ENCODE measurements at places on chromosomes 7 and 10.

DNA sequence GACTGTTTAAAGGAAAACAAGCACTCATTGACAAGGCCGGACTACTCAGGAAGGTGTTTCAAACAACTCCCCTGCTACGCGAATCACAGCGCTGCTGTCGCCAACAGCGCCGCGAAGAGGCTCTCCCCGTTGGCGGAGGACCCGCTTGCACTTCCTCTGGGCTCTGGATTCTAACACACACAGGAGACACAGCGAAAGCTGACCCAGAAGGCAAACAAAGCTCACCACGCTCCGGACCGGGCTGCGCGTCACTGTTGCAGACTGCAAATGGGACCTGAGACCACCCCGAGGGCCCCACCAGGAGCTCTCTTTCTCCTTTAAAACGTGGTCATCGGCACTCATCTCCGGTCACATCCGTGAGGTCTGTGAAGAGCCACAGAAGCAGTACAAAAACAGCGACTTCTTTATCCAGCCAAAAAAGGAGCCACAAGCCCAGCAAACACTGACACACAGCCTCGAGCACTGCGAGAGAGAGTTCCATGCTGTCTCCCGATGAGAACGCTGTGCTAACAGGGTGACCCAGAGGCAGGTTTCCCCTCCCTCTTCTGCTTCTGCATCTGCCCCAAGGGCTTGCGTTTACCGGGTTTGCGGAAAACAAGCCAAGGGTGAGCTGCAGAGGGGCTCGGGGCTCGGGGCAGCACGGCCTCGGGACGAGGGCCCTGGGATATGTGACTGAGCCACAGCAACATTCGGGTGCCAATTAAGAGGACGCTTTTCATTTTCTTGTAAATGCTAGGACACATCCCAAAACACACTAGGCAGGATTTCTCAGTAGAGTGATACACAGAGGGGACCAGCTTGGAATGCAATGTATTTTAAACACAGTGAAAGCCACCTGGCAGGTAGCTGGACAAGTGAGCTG lies 41.3 kb downstream of the AMZ1 start:
- no peak for DNase-seq

- no peak for DNase-seq
Measured at GRCh38 chr10:35705671-35706070, 63.6 kb upstream of the FZD8 start.

- DNase-seq, result no peak
Measured at GRCh38 chr7:67857698-67858097, 861.1 kb downstream of the TYW1 start.

GRCh38 chr7:78130446-78131215 lies 332.1 kb downstream of the PHTF2 start:
- no peak for DNase-seq

- peak; percentile 50 for DNase-seq
Measured at GRCh38 chr7:151875942-151876898, 695 bp downstream of the PRKAG2 start.

DNA sequence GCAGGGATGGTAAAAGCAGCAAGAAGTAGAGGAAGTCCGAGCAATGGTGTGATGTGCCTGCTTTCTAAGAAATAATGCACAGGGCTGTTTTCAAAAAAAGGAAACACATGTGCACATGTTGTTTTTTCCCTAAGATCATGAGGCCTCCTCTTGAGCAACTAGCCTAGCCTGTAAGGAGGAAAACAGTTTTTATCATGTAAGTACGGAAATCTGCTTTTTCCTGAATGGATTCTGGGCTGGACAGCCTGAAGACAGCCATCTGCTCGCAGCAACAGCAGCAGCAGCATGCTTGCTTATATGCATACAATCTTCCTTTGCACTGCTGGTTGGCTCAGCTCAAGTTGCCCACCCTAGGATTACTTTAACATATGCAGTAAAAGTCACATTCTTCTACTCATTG lies 87.1 kb downstream of the HIBADH start:
- DNase-seq, result no peak

GRCh38 chr7:18400275-18400674 lies 95.3 kb upstream of the HDAC9 start:
- DNase-seq, result no peak

DNA sequence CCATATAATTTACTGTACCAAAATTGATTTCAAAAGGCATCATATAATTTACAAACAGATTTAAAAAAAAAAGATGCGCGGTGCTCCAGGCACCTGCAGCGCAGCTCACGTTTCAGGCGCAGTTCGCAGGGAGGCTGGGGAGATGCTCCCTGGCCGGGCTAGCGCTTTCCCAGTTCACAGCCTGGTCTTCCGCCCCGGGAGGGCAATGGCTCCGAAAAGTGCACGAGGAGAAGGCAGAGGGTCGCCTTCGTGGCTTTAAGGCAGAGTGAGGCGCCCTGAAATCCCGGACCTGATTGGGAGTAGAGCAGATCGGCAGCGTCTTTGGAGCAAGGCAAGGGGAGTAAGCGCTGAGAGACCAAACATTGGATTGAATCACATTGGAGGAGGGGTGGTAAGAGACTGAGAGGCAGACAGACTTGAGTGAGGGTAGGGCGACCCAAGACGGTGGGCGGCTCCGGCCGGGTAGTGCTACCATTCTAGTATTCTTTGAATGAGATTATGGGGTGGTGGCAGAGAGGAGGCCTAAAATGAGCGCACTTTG lies 1.5 kb downstream of the NEUROG3 start:
- no peak for DNase-seq

All from activated CD4-positive, alpha-beta T cell treated with anti-CD3 and anti-CD28 coated beads for 24 hours (primary cell).